ENCODE measurements at places on chromosomes 1 and 21. TPM values are rescaled to one million over a fixed set of nuclear protein-coding genes. Genes with fewer than 3 reads are reported as not detected.

The ACTN2 gene
- total RNA-seq = 0.56 TPM

The RAP1GAP gene
- 0.56 TPM for total RNA-seq

The RHOU gene
- total RNA-seq = 1.1 TPM

The SELENOF gene
- total RNA-seq = 230 TPM

The ANGPTL7 gene
- not detected for total RNA-seq

The HSD11B1 gene
- 6.8 TPM for total RNA-seq

The F3 gene
- 51.6 TPM for total RNA-seq

The FAM229A gene
- 1.1 TPM for total RNA-seq

The ITLN2 gene
- 1.4 TPM for total RNA-seq

The OR6N1 gene
- not detected for total RNA-seq

The ANKRD65 gene
- under 0.01 TPM for total RNA-seq

The GBP5 gene
- total RNA-seq = 0.38 TPM

The BEND5 gene
- under 0.01 TPM for total RNA-seq

The RSPO1 gene
- under 0.01 TPM for total RNA-seq

The IVL gene
- total RNA-seq = not detected

The SPRR1B gene
- not detected for total RNA-seq

The ANKRD35 gene
- total RNA-seq = 0.85 TPM

The TNFAIP8L2 gene
- not detected for total RNA-seq

The VWA5B1 gene
- not detected for total RNA-seq

The CAP1 gene
- 468 TPM for total RNA-seq

The DCST1 gene
- not detected for total RNA-seq

The RIPK4 gene
- 0.38 TPM for total RNA-seq

The NES gene
- total RNA-seq = 49.6 TPM

The FAM163A gene
- total RNA-seq = not detected

The CDA gene
- not detected for total RNA-seq

The CYP4A11 gene
- not detected for total RNA-seq

Measured in regular cardiac myocyte (primary cell).